IPS-NIHi11 (cell line): ENCODE measurements at places on chromosomes 13 and 19.

DNA sequence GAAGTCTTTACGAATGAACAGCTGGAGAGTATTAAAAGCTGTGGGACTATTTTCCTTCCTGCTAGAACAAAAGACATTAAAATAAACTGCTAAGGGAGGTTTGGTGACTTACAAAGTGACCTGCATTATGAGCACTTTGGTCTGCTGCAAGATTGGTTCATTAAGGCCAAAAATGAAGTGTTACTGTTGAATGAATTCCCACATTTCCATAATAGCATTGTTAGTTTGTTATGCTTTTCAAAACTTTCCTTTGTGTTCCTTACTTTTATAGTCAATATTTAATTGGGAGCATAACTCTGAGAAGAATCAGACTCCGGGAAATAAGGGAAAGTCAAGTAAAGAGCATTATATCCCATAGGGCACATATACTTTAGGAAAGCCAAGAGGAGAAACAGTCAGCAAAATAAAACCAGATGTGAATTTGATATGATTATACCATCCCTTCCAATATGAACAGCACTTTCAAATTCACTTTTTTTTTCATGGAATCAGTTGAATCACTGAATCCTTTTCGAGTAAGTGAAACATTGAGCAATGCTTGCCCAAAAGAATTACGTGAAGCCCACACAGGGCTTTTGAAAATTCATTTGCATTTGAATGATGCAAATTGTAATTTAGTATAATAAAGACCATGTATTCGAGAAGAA, 112.6 kb downstream of the KCTD12 start:
- DNase-seq: no peak

DNA sequence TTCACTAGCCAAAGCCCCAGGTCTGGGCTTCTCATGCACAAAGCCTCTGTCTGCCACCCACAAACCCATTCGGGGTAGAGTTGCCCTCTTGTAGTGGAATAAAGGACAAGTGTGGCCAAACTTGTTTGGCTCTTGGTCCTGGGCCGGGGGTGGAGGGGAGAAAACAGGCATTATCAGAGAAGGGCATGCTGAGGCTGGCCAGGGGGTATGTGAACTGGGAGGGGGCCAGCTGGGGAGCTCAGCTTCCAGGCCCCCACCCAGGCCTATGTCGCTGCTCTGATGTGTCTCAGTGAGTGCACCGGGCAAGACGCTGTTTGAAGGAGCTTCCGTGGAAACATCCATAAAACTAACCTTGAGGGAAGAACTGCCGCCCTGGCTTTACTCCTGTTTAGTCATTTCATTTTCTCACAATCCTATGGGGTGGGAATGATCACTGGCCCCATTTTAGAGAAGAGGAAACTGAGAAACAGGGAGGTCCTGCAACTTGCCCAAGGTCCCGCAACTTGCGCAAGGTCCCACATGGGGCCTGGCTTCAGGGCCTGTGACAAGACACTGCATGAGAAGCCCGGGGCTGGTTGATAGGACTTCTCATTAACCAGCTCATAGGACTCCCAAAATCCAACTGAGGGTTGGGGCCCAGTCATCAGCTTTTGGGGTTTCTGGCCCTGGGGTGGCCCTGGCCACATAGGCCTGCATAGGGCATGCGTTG, 30.8 kb downstream of the CCNE1 start:
- no peak for DNase-seq

DNA sequence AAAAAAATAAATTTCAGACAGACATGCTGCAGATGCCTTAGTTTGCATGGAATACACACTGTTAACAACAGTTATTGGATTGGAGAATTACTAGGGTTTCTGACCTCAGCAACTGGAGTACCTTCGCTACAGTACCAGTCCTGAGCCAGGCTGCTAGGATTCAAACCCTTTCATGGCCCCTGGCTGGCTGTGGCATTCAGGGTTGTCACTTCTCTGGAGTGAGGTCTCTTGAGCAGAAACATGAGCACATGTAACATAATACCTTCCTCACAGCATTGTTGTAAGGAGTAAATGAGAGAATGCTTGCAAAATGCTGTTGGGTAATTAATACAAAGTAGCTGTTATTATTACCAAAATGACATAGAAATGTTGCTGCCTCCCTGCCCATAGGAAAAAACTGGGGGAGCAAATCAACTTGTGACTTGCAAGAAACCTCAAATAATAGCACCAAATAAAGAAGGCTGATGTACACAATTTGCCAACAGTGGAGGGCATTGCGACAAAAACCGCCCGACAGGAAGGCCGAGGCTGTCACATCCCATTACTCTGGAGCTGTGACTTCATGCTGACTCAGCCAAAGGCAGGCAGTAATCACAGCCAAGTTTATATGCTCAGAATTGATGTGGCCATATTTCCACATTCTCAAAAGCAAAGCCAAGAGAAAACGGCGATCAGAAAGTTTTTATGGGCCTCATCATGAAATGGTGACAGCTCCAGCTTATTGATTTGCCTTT, 100.4 kb downstream of the RFC3 start:
- peak; percentile 38 for DNase-seq

DNA sequence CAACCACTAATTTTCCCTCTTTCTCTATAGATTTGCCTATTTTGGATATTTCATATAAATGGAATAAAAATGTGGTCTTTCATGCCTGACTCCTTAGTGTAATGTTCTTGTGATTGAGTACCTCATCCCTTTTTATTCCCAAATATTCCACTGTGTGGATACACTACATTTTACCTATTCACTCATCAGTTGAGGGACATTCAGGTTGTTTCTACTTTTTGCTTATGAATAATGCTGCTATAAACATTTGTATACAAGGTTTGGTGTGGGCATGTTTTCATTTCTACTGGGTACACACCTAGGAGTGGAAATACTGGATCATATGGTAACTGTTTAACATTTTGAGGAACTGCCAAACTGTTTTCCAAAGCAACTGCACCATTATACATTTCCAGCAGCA, 5.1 kb upstream of the WBP4 start:
- no peak for DNase-seq

- no peak for DNase-seq
These were observed 16.2 kb downstream of the PSPC1 start for GRCh38 chr13:19766591-19766990.

GRCh38 chr19:2691951-2692350, 10.5 kb downstream of the GNG7 start:
- DNase-seq: no peak

DNA sequence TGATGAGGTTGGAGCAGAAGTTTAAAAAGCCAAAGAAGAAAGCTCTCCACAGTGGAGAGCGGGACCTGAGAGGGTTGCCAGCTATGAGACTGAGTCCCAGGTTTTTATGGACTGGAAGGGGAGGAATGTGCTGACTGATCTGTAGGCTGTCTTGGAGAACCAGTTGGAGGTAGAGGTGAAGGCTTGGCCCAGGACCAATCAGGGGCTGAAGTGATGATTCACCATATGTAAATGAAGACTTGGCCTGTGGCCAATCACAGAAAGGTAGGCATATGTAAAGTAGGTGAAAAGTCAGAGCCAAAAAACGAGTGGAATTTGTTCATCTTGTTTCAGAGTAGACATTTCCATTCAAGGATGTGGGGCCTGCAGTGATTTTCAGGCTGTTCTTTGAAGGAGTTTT, 17.5 kb upstream of the KBTBD6 start:
- DNase-seq: no peak

DNA sequence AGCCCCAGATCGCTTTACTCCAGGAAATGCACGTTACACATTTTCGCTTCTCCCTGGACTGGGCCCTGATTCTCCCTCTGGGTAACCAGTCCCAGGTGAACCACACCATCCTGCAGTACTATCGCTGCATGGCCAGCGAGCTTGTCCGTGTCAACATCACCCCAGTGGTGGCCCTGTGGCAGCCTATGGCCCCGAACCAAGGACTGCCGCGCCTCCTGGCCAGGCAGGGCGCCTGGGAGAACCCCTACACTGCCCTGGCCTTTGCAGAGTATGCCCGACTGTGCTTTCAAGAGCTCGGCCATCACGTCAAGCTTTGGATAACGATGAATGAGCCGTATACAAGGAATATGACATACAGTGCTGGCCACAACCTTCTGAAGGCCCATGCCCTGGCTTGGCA, 44.6 kb downstream of the KL start:
- DNase-seq: no peak

DNA sequence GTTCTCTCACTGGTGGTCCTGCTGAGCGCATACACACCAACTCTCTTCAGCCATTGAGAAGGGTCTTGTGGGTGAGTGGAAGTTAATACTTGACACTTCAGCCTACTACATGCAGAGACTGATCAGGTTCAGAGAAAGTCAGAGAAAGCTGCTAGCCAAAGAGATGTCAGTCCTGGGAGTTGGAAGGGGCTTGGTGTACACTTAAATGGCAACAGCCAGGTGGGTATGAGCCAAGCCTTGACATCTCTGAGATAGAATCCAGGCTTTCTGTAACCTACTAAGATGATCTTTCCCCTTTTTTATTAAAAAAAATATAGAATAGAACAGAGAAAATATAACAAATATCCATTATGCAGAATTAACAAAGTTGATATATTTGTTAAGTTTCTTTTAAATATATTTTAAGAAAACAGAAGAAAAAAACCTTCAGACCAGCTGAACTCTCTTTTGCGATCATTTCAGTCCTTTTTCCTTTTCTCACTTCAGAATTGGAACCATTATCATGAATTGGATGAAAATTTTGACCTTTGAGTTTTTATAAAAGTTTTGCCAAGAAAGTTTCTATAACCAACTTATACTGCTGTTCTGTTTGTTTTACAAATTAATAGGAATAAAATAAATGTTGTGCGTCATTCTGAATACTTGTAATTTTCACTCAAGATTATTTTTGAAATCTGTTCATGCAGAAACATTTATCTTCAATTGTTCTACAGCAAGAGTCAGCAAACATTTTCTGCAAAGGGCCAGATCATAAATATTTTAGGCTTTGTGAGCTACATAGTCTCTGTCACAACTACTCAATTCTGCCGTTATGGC, 153.0 kb downstream of the RFC3 start:
- DNase-seq: no peak
